NCI-H748 treated with DMSO at 0.1 percent for 48 hours (cell line): ENCODE measurements at places on chromosomes 5 and 9.

DNA sequence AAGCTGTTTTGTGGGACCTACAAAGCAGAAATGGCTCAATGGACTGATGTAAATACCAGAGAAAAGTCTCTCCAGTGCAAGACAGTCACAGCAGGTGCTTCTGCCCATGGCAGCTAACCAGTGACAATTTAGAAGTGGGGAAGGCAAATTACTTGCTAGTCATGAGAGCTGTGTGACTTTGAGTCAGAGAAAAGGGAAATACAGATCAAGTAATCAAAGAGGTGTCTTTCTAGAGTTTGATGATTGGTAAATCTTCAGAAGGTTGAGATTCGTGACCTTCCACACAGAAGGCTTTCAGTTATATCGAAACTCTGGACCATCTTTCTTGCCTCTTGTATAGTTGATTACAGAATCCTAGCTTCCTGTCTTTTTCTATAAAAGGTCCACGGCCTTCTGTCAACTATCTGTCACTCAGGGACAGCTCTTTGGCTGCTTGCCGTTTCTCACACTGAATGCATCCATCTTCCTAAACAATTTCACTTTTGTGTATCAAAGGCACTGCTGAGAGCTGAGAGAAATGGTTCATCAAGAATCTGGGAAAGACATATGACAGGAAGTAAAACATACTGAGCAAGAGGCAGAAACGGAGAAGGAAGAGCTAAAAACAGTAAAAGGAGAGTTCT lies 993.9 kb upstream of the ACO1 start:
- DNase-seq = no peak

DNA sequence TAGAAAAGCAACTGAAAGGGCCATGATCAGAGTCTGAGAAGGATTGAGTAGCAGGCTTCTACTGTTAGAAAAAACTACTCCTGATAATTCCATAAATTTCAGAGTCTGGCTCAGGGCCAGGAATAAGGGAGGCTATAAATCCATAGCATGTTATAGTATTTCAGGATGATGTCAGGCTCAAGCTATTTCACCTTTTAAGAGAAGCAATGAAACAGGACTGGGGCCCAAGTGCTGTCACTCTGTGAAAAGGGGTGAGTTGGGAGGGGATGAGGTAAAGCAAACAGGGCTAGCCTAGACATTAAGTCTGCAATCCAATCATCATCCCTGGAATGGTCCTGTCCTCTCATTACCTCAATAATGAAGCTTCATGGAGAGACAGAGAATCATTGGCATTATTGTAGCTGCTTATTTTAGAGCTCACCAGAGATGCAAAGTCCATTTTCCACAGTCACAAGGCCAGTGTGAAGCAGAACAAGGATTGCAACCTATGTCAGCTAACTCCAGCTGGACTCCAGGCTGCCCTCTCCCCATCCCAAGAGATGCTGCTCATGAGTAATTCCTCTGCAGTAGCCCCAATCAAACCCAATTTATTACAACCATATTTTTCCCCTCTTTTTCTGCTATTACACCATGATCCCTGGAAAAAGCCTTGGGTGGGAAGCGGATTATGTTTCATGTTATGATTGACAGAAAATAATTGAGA lies 56.0 kb downstream of the PAPPA start:
- DNase-seq = no peak

DNA sequence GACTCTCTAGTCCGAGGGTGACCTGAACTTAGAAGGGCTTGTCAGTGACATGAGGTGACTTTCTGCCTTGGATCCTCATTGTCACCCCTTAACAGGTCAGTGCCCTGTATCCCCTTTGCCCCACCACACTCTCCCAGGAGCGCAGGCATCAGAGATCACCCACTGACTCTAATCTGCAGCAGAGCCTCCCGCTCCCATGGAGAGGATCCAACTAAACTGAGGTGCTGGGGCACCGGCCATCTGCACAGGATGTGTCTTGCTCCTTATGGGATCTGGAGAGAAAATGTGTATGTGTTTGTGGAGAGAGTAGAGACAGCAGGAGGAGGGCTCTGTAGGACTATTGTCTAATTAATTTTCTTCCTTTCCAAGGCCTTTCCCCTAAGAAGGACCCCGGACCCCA lies 213.7 kb downstream of the ROR2 start:
- DNase-seq = no peak

DNA sequence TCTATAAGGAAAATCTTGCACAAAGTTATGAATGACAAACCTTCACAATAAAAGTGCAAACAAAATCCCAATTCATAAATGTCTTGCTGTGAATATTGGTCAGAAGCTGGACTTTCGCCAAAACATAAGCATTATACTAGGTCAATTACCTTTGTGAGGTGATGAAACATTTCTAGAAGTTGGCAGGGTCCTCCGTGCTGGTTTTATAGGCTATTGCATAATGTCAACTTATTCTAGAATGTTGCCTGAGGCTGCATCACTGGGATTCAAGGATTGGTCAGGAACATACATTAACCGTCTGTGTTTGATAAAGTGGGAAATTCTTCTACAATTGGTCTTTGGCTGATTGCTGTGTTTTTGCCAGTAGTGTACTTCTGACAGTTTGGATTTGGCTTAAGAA lies 49.8 kb upstream of the PALM2AKAP2 start:
- peak; percentile 43 for DNase-seq

DNA sequence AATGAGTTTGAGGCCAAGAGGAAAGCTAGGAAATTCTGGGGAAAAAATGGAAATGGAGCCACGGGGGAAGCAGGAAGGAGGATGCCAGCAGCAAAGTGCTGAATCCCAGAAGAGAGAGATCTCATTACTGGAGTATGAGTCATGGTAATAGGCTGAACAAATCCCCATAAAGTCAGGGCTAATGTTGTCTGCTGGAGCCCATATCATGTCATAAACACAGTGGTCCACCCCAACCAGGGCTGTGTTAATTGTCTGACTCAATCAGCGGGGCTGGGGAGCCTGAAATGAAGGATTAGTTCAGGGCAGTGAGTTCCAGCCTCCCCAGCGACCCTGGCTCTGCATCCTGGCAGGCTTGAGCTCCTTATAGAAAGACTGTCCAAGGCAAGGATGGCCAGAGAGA lies 68.8 kb downstream of the TLR4 start:
- DNase-seq = no peak

DNA sequence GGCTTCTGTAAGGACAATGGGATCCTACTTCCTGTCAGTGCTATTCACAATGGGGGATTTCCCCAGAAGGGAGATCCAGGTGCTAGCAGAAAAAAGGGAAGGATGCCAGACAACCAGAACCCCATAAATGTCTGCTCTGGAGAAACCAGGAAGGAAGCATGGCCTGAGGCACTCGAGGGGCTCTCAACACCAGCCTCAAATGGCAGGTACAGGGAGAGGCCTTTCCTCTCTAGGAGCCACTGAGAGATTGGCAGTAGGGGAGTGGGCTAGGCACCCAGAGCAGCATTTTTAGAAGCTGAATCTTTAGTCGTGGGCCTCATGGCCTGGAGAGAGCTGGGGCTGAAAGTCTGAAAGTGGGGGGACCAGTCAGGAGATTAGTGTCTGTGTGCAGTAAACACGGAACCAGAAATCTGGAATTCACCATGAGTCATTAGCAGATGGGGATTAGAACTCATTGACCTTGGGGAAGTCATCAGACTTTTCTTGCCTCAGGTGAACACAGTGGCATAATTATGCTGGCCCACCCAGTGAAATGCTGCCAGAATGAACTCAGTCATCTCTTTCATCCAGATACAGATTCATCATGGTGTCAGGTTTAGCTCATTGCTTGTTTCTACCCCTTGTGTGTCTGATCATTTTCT lies 28.3 kb downstream of the ARHGEF28 start:
- no peak for DNase-seq

DNA sequence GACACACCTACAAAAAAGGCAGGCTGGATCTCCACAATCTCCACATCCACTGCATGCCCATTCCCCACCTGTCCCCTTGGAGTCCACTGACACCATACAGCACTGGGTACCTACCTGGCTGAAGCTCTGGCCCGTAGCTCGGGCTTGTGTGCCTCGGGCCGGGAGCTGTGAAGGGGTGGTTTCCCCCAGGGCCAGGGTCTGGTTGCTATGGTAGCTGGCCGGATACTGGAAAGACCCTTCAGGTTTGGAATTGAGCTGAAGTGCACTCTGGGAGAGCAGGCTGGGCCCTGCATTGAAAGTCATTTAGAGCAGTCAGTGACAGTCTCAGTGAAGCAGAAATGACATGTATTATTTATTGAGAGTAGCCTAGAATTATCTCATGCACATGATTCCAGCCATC lies 507.3 kb downstream of the CTNND2 start:
- no peak for DNase-seq

DNA sequence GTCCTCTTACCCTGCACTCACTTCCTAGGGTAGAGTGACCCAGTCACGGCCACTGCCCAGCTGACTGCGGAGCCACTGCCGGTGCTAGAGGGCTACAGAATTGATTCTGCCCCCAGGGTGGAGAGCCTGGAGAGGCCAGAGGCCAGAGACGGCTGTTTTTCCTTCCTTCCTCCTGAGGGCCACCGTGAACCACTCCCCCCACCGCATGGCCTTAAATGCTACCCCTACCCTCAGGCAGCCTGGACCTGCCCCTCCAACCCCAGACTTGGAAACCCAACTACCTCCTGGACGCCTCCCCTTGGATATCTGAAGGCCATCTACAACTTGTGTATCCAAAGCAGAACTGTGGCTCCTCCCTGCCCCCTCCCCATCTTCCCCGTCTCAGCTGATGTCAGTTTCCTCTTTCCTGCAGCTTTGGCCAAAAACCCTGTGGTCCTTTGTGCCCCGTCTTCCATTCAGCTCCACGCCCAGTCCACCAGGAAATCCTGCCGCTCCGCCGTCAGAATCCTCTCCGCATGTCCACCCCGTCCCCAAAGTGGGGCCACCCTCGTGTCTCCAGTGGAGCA lies 16.3 kb downstream of the SH2D3C start:
- no peak for DNase-seq

GRCh38 chr5:127088251-127088650 lies 14.9 kb upstream of the C5orf63 start:
- DNase-seq = no peak

GRCh38 chr5:175809531-175810121 lies 61.8 kb upstream of the CPLX2 start:
- DNase-seq = no peak

GRCh38 chr9:75979362-75979761 lies 88.9 kb downstream of the PCSK5 start:
- no peak for DNase-seq

- DNase-seq = no peak
Measured at GRCh38 chr5:157463081-157463480, 3.1 kb downstream of the NIPAL4 start.

- no peak for DNase-seq
Measured at GRCh38 chr9:33332011-33332410, 41.7 kb downstream of the NFX1 start.

DNA sequence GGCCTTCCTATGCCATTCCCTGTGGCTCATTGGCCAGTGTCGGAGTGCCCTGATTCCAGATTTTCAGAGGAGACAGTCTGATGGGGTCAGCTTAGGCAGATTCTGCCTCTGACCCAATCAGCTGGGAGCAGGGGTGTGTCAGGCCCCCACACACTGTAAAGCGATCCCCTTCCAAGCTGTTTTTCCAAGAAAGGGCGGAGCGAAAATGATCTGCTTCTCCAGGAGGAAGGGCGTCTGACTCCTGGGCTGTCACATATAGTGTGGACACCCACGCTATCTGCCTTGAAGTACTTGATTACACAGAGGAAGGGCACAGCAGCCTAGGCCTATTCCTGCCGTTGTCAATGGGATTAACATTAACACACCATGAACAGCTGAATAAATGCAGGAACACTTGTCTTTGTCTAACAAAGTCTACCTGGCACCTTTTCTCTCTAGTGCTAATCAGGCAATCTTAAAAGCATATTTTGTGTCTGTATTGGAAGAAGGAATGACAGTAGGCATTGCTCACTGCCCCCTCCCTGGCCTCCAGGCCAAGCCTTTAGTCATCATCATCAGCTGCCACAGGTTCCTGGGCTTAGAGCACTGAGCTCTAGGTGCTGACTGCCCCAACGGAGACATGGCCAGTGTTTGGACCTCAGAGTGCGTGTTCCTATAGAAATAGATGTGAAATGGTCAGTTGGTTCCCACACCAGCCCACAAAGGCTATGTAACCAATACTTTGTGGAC lies 218.7 kb downstream of the MELK start:
- DNase-seq = no peak

DNA sequence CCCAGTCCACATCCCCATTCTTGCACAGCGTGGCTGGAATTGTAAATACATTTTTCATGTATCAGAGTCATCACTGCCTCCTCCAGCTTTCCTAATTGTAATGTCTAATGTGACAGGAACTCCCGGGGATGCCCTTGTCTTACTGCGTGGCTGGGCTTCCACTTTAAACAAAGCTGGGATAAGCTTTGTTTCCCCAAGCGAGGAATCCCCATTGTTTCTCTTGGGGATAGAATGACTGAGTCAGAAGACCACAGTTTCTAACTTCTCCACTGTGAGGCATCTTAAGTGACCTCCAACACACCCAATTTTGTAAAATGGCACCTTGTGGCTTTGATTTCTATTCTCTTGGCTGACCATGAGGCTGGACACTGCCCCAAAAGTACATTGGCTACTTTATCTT lies 22.4 kb downstream of the ARPC5L start:
- no peak for DNase-seq

DNA sequence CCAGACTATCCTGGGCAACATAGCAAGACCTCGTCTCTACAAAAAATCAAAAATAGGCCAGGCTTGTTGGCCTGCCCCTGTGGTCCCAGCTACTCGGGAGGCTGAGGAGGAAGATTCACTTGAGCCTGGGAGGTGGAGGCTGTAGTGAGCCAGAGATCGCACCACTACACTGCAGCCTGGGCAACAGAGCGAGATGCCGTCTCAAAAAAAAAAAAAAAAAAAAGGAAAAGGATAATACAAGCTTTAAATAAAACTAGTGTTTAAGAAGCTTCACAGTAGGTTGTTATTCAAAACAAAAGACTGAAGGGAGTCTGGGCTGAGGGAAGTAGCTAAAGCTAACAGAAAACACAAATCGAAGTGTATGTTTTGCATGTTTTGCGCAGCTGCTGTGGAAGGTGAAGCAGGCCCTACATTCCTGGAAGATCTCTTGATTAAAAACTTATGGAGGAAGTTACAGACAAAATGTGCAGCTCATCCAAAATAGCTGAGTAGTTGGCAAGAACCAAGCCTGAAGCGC lies 581 bp upstream of the C9orf40 start:
- DNase-seq = no peak

GRCh38 chr5:134911285-134912206 lies 6.6 kb downstream of the PCBD2 start:
- DNase-seq = no peak

DNA sequence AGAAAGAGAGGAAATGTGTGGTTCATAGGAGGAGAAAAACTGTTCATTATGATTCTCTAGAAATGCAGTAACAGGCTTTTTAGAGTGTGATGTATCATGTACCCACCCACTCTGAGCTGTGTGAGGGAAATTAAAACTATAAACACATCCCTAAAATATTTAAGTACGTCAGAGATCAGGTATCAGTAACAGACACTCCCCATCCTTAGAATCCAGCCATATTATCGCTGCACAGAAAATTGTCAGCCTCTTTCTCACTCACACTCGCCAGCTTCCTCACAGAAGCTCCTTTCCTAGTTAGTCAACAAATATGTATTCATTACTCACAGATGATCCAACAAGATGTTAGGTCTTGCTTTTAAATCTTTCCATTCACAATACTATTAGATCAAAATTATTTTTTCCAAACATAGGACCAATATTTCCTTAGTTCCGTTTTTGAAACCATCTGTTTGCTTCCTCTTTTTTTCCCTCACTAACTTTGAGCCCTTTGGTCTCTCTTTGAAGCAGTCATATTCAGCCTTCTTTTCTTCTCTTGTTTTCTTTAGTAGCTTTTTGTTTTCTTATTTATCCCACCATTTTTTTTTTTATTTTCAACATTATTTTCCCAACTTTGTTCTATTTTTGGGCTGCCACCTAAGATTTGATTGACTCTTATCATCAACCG lies 13.6 kb upstream of the MAST4 start:
- peak; percentile 65 for DNase-seq

- no peak for DNase-seq
Measured at GRCh38 chr5:169303119-169303515, 2.2 kb upstream of the SLIT3 start.
